HAP-1 (cell line): ENCODE measurements at places on chromosomes 4 and X.

- no peak for DNase-seq
Observed at GRCh38 chr4:147006229-147006628, 60.6 kb upstream of the TTC29 start.

DNA sequence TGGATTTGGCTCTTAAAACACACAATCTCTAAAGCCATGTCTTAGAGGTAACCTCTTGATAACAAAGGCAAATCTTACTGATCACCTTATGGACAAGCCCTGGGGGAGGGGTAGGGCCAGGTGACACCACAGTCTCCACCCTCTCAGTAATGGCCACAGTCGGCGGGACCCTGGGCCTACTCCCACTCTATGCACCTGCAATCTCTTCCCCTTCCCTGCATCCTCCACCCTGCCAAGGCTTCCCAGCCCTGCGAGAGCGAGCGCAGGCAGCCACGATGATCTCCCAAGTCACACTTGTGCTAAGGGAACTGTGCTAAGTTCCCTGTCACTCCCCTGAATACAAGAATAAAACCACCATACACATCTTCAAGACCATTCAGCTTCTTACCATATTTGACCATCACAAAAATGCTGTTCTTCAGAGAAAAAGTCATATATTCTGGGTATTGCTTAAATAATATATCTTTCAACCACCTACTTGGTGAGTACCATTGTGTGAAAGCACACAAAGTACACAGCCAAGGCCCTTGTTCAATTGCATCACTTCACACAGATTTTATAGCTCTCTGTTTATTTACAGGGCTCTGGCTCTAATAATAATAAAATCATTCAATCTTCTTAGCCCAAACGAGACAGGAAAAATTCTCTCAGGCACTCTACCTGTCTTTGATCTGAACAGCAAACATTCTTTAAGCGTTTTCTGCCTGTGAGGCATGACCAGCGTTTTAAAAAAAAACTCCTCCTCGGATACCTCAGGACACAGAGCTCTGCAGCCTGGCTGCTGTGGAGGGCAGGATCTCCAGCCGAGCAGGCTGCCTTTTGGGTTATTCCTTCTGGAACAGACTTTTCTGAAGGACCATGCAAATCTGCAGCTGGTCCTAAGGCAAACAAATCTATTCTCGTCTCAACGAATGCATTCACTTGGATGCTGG, 115.7 kb upstream of the MAP3K15 start:
- no peak for DNase-seq

- no peak for DNase-seq
Observed at GRCh38 chr4:47639531-47639930, 154.5 kb downstream of the ATP10D start.

GRCh38 chrX:28649541-28649940, 62.3 kb downstream of the IL1RAPL1 start:
- DNase-seq: no peak

DNA sequence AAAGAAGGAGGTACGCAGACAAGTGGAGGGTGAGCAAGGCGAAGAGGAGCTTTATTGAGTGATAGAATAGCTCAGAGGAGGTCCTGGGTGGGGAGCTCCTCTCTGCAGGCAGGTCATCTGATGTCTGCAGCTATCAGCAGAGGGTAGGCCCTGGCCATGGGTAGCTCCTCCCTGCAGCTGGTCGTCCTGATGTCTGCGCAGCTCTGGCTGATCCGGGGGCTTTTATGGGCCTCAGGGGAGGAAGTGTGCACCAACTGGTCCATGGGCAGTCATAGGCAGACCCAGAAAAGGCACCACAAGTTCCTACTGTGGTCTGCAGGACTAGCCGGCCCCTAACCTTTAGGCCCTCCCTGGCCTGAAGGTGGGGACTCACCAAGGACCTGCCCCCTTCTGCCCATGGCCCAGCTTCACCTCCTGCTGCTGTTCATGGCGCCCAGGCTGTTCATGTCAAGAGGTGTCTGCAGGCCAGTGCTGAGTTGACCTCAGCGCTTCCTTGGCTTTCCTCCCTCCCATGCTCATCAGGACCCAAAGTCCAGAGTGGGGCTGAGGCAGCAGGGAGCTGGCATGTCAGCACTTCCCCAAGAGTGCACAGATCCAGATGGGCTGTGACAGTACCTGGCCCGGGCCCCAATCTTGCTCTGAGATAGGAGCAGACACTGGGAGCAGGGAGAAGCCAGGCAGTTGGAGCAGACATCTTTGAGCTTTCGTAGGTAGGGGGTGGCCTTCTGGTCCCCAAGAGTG, 46.1 kb downstream of the ARAP2 start:
- no peak for DNase-seq

- no peak for DNase-seq
Observed at GRCh38 chr4:71126719-71127118, 133.3 kb downstream of the DCK start.

DNA sequence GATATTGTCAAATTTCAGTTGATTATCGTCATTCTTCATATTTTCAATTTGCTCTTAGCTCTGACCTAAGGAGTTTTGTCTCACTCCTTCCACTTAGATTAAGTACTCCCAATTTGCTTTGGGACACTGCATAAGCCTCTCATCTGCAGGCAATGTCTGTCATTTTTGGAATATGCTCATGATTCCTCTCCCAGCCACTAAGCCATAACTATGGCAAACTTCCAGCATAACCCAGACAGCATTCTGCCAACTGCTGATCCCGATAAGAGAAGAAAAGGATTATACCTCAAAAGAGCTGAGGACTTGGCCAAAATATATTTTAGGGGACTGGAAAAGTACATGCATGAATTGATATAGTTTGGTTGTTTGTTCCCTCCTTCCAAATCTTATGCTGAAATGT, 444.4 kb downstream of the GABRG1 start:
- no peak for DNase-seq

DNA sequence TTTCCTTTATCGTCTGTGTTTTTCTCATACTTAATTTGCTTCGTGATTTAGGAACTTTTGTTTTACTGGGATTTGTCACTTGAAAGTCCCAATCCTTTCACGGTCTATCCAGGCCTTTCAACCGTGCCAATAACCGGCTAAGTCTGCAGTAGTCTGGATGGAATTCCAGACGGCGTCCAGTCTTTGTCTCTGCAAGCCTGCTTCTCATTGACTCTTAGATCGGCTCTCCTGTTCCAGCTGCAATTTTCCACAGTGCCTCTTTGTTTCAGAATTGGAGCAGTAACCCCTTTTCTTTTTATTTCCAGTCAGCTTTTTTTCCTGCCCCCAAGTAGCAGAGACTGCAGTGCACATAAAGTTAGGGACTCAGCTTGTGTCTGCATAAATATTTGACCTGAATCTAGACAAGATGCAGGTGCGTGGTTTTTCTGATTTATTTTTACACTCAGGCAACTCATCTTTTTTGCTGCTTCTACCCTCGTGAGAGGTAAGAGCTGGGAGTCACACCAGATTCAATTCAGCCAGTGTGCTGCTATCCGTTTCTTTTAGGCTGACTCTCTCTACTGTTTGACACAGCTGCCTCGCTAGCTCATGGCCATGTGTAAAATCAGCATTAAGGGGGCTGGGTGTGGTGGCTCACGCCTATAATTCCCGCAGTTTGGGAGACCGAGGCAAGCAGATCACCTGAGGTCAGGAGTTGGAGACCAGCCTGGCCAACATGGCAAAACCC, 37.4 kb upstream of the DHRSX start:
- DNase-seq: peak; percentile 68
